ENCODE measurements at places on chromosomes 1 and 21. TPM values are rescaled to one million over a fixed set of nuclear protein-coding genes. Genes with fewer than 3 reads are reported as not detected.

The SLC44A5 gene
- total RNA-seq = not detected

- no peak for DNase-seq
Measured at GRCh38 chr1:25873120-25873519, 2.4 kb downstream of the PAQR7 start.

DNA sequence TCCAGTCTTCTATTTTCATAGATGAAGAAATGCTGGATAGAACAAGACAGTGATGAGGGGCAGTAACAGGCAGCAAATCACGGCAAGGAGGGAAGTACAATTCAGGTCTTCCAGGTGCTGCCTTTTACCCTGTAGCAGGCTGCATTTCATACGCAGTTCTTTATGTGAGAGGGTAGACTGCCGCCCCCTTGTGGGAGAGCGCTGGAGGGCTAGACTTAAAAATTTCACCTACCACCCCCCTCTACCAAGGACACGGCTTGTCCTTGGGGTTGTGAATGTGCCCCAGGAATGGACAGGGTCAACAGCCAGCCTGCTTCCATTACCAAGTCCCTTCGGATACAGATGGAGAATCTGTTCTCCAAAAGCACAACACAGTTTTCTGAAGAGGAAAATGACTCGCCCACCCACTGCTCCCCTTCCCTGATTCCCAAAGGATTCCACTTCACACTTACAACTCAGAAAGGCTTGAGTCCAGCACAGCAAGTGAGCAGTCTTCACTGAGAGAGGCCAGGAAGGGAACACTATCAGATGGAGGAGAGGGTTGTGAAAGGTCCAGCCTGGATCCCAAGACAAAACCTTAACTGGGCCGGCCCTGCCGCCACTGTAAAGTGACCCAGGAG lies 7.4 kb downstream of the WDR77 start:
- peak; percentile 77 for DNase-seq

GRCh38 chr21:45533846-45534635 lies 8.2 kb downstream of the SLC19A1 start:
- DNase-seq = no peak

DNA sequence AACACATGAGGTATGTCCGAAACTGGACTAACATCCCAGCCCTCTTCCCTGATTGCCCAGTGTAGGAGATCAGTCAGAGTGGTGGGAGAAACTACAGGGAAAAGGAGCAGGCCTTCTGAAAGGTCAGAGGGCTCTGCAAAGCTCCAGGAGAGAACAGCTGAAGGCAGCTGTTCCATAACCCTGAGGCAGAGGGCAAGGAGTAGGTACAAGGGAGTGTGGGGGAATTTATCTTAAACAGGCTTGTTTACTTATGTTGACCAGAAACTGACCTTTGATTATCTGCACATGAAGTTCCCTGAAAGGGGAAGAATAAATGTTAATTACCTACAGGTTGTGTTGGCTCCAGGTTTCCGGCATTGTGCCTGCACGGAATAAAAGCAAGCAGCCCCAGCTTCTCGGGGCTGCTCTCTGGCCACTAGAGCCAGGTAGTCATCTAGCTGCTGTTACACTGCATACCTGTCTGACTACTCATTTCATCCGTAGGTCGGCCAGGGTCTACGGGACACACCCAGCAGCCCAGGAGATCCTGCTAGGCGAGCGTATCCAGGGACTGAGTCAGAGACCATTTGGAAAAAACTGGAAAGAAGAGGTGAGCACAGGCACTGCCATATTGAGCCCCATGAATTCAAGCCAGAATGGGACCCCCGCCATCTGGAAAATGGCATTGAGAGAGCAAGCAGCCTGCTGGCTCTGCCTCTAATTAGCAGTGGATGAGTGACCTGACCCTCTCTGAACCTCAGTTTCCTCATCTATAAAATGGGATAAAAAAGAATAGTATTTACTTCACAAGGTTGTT lies 14.9 kb upstream of the PAQR7 start:
- DNase-seq = no peak

Measured in Karpas-422 (cell line).